Activated CD4-positive, alpha-beta T cell treated with anti-CD3 and anti-CD28 coated beads for 36 hours (primary cell): ENCODE measurements at places on chromosomes 7 and 10. TPM values are rescaled to one million over a fixed set of nuclear protein-coding genes. Genes with fewer than 3 reads are reported as not detected.

Gene ELN
- total RNA-seq = not detected

Gene PAOX
- 3.0 TPM for total RNA-seq

Gene SVIL
- total RNA-seq = 17.0 TPM

Gene C7orf57
- 0.33 TPM for total RNA-seq

Gene OR2A12
- total RNA-seq = not detected

Gene RNLS
- 4.4 TPM for total RNA-seq

Gene NPSR1
- not detected for total RNA-seq

Gene GPR37
- not detected for total RNA-seq

GRCh38 chr7:116518961-116519360 lies 5.9 kb upstream of the CAV1 start:
- no peak overlapping the region for H3K4me3 ChIP-seq
- no peaks in the 10 kb centered on the region for H3K36me3 ChIP-seq
- DNase-seq = no peak
- H3K27ac ChIP-seq = no peak overlapping the region
- no peaks in the 10 kb centered on the region for H3K4me1 ChIP-seq

- no peak for DNase-seq
- no peak overlapping the region for H3K4me3 ChIP-seq
- peaks cover 3% of the 10 kb centered on the region for H3K27me3 ChIP-seq
- H3K27ac ChIP-seq = no peak overlapping the region
- H3K4me1 ChIP-seq = no peaks in the 10 kb centered on the region
These were observed 35.5 kb downstream of the GPRIN2 start for GRCh38 chr10:46520941-46521340.

GRCh38 chr7:127833641-127834040 lies 181.6 kb downstream of the SND1 start:
- DNase-seq = no peak
- no peaks in the 10 kb centered on the region for H3K27me3 ChIP-seq
- H3K4me1 ChIP-seq = peaks cover 4% of the 10 kb centered on the region
- H3K4me3 ChIP-seq = no peak overlapping the region
- H3K27ac ChIP-seq = no peak overlapping the region

DNA sequence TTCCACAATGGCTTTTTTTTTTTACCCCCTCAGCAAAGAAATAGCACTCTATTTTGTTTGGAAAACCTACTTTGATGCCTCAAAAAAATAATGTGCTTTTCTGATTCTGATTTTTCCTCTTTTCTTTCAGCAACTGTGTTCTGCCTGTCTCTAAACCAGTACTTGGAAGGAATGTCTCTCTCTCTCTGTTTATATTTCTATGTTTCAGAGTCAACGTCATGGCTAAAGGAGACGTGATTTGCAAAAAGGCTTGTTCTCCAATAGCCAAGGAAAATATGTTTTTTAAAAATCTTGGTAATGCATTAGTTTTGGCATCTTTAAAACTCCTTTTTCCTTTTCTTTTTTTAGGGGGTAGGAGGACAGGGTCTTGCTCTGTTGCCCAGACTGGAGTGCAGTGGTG lies 56.0 kb upstream of the SDK1 start:
- no peak overlapping the region for H3K4me3 ChIP-seq
- H3K4me1 ChIP-seq = no peaks in the 10 kb centered on the region
- no peak overlapping the region for H3K27ac ChIP-seq
- no peaks in the 10 kb centered on the region for H3K27me3 ChIP-seq
- H3K36me3 ChIP-seq = no peaks in the 10 kb centered on the region
- DNase-seq = no peak

DNA sequence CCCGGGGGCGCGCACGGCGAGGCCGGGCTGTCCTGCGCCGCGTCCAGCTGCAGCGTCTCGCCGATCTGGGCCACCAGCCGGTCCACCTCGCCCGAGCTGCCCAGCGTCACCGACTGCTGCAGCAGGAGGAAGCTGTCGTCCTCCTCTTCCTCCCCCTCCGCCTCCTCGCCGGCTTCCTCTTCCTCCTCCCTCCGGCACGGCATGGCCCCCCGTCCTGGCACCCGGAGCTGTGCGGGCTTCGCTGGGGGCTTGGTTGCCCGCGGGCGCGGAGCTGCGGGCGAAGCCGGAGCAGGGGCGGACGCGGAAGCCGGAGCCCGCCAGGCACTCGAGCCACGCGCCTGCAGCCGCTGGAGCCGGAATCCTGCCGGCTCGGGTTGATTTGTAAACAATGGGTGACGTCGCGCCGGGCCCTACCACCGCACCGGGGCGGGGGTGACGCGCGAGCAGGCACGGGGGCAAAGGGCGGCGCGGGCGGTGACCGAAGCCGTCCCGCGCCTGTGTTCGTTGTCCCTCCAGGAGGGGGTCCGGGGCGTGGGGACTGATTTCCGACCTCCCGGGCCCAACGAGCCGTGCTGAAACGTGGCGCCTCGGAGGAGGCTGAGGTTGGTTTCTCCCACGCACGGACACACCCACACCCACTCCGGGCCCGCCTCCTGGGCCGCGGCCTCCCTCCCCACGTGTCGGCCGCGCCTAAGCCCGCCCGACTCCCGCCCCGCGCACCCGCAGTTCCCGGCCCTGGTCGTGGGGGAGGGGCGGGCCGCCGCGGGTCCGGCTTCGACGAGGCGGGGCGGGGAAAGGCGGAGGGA lies at the start of gene FRAT2:
Gene FRAT2 (minus strand): TSS at position 360 of the 806 bp plus-strand sequence. CDS start 157 bp downstream, at position 203.
- no peaks in the 10 kb centered on the region for H3K27me3 ChIP-seq
- H3K4me1 ChIP-seq = peaks cover 40% of the 10 kb centered on the region
- H3K27ac ChIP-seq = peak within 1 kb of the TSS; percentile 86
- H3K4me3 ChIP-seq = peak within 1 kb of the TSS; percentile 83
- peaks cover 11% of the 10 kb centered on the region for H3K36me3 ChIP-seq

DNA sequence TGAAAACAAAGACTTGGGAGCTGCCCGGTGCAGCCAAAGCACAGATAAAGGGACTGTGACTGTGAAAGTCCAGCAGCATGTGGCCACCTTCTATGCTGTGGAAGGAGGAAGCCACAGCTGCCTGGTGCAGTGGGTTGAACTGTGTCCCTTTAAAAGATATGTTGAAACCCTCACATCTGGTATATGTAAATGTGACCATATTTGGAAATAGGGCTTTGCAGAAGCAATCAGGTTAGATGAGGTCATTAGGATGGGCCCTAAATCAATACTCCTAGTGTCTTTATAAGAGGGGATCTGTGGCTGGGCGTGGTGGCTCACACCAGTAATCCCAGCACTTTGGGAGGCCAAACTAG lies 136.9 kb downstream of the GLI3 start:
- H3K4me1 ChIP-seq = no peaks in the 10 kb centered on the region
- H3K4me3 ChIP-seq = no peak overlapping the region
- DNase-seq = no peak
- H3K27me3 ChIP-seq = no peaks in the 10 kb centered on the region
- H3K27ac ChIP-seq = no peak overlapping the region
- no peaks in the 10 kb centered on the region for H3K36me3 ChIP-seq

GRCh38 chr10:70432561-70433263 lies 8.8 kb downstream of the NODAL start:
- peaks cover 25% of the 10 kb centered on the region for H3K4me1 ChIP-seq
- H3K27ac ChIP-seq = peak overlapping the region; percentile 38
- no peak for DNase-seq
- H3K4me3 ChIP-seq = no peak overlapping the region
- H3K27me3 ChIP-seq = no peaks in the 10 kb centered on the region

GRCh38 chr7:151819866-151820265 lies 57.0 kb downstream of the PRKAG2 start:
- H3K27ac ChIP-seq = no peak overlapping the region
- no peaks in the 10 kb centered on the region for H3K27me3 ChIP-seq
- H3K4me1 ChIP-seq = peaks cover 9% of the 10 kb centered on the region
- no peaks in the 10 kb centered on the region for H3K36me3 ChIP-seq
- DNase-seq = no peak

DNA sequence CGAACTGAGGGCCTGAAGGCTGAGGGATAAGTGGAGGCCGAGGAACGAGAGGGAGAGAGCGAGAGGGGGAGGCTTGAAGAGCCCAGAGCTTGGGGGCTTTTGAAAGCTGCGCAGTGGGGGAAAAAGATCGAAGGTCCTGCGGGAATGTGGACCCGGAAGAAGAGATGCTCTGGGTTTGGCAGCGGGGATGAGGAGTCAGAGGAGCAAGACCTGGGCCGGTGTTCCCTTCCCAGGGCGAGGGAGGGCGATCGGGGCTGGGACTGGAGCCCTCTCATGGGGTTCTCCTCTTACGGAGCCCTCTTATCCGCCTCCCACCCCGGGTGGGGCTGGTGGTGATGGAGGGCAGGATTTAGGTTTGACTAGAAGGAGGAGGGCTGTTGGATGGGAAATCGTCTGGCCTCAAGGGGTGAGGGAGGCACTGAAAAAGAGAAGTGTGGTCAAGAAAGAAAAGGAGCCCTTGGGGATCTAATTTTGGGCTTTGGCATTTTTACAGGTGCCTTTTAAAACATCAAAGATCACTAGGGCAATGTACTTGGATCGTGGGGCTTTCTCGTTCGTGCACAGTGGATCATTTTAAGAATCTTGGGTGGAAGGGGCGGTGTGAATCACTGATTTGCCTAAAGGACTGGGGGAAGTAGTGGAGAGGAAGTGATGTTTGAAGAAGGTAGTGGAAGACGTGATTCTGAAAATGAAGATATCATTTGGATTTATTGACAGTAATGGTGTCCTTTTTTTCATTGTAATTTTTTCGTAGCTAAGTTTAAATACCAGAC lies 637 bp downstream of the SAMD8 start:
- H3K27me3 ChIP-seq = no peaks in the 10 kb centered on the region
- peaks cover 8% of the 10 kb centered on the region for H3K36me3 ChIP-seq
- H3K4me1 ChIP-seq = peaks cover 52% of the 10 kb centered on the region
- peak; percentile 67 for DNase-seq

DNA sequence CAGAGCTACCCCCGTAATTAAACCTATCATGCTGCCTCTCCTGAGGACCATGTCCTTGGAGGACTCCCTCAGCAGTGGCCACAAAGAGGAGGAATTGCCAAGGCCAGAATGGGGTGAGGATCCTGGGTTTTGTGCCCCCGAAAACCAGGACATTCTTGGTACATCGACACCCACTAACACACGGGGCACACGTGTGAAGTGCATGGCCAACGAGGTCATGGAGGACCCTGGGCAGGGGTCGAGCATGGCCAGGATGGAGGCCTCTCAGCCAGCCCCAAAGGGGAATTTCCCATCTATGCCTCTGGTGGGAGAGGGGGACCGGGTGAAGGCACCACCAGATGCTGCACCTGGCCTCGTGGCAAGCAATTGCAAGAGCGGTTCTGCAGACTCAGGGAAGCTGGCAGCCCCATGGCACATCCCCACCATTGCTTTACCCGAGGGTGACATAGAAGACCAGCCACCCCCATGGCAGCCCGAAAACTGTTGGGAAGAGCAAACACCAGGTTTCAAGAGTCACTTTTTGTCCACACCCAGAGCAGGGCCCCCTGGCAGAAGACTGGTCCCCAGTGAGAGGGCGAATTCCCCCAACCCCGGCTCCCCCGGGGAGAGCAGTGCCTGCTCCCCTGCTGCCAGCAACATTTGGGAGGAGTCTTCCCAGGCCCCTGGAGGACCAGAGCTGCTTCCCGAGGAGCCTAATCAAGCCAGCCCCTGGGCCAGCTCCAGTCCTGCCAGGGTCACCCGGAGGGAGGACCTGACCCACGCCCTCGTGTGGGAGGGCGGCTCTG lies 26.4 kb downstream of the C10orf71 start:
- no peak for DNase-seq
- H3K4me1 ChIP-seq = no peaks in the 10 kb centered on the region
- no peaks in the 10 kb centered on the region for H3K27me3 ChIP-seq
- H3K36me3 ChIP-seq = no peaks in the 10 kb centered on the region
- no peak overlapping the region for H3K27ac ChIP-seq
- H3K4me3 ChIP-seq = no peak overlapping the region

- peaks cover 53% of the 10 kb centered on the region for H3K27me3 ChIP-seq
- H3K4me3 ChIP-seq = no peak overlapping the region
- no peak overlapping the region for H3K27ac ChIP-seq
These were observed 31.2 kb upstream of the SFTPD start for GRCh38 chr10:79979976-79980687.

- H3K27ac ChIP-seq = no peak overlapping the region
- no peak for DNase-seq
- no peak overlapping the region for H3K4me3 ChIP-seq
- H3K27me3 ChIP-seq = peaks cover 3% of the 10 kb centered on the region
- no peaks in the 10 kb centered on the region for H3K36me3 ChIP-seq
These were observed 355.6 kb downstream of the RNLS start for GRCh38 chr10:88227342-88228018.

GRCh38 chr10:97510686-97511085 lies 12.0 kb downstream of the UBTD1 start:
- no peak overlapping the region for H3K4me3 ChIP-seq
- H3K4me1 ChIP-seq = peaks cover 3% of the 10 kb centered on the region
- no peaks in the 10 kb centered on the region for H3K36me3 ChIP-seq
- no peak overlapping the region for H3K27ac ChIP-seq

- H3K27ac ChIP-seq = no peak overlapping the region
- DNase-seq = no peak
- peaks cover 1% of the 10 kb centered on the region for H3K27me3 ChIP-seq
- no peak overlapping the region for H3K4me3 ChIP-seq
- no peaks in the 10 kb centered on the region for H3K36me3 ChIP-seq
These were observed 65.2 kb downstream of the COL13A1 start for GRCh38 chr10:69866688-69867461.

- H3K4me1 ChIP-seq = no peaks in the 10 kb centered on the region
- no peaks in the 10 kb centered on the region for H3K36me3 ChIP-seq
- H3K4me3 ChIP-seq = no peak overlapping the region
- H3K27ac ChIP-seq = no peak overlapping the region
These were observed 123.7 kb downstream of the CUL2 start for GRCh38 chr10:34966451-34966850.

DNA sequence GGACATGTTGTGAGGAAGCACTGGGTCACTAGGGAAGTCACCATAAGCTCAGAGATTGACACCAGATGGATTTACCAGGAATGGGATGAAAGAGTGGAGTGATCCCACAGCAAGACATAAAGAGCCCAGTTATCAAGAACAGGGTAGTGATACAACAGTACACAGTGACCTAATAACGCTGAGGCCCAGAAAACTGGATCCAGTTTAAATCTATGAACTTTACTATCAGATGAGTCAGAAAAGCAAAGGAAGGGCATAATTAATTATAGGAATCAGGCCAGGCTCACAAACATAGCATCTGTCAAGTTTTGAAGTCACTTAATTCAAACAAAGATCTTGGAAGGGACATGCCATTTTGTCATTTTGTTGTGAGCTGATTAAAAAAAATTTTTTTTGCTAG lies 73.5 kb downstream of the LRRN3 start:
- no peaks in the 10 kb centered on the region for H3K27me3 ChIP-seq
- peaks cover under 1% of the 10 kb centered on the region for H3K36me3 ChIP-seq
- H3K4me1 ChIP-seq = no peaks in the 10 kb centered on the region
- H3K27ac ChIP-seq = no peak overlapping the region
- DNase-seq = no peak

GRCh38 chr7:7443806-7444350 lies 91.8 kb downstream of the COL28A1 start:
- H3K27me3 ChIP-seq = peaks cover 2% of the 10 kb centered on the region
- no peak overlapping the region for H3K27ac ChIP-seq
- no peak for DNase-seq
- peaks cover 3% of the 10 kb centered on the region for H3K36me3 ChIP-seq
- H3K4me1 ChIP-seq = peaks cover 5% of the 10 kb centered on the region
